Thoracic aorta endothelial cell (primary cell): ENCODE measurements at places on chromosomes 1 and 21. TPM values are rescaled to one million over a fixed set of nuclear protein-coding genes. Genes with fewer than 3 reads are reported as not detected.

Gene DIRAS3
- total RNA-seq, result 0.22 and 0.66 TPM in 2 replicates

Gene CFAP141
- total RNA-seq, result not detected in 2 replicates

Gene GBP7
- not detected in 2 replicates for total RNA-seq

Gene KLHDC8A
- total RNA-seq, result not detected in 2 replicates

Gene ZNF683
- total RNA-seq, result not detected in 2 replicates

Gene SLAMF8
- total RNA-seq, result not detected in 2 replicates

Gene CD2
- not detected in 2 replicates for total RNA-seq

Gene RXRG
- not detected in 2 replicates for total RNA-seq

Gene LDLRAD2
- 0.07 TPM in 1 of 2 replicates, not detected in the other for total RNA-seq

Gene MATN1
- under 0.01 and 0.13 TPM in 2 replicates for total RNA-seq

Gene TMEM69
- 20.7 and 37.8 TPM in 2 replicates for total RNA-seq

Gene CLCA1
- not detected in 2 replicates for total RNA-seq

Gene SLAMF7
- not detected in 2 replicates for total RNA-seq

Gene RASSF5
- 0.40 and 1.5 TPM in 2 replicates for total RNA-seq

Gene ZBTB37
- total RNA-seq, result 5.0 and 6.8 TPM in 2 replicates

Gene RXFP4
- not detected in 2 replicates for total RNA-seq

Gene LRRC52
- total RNA-seq, result not detected in 2 replicates

Gene ACOT11
- total RNA-seq, result 4.1 and 8.7 TPM in 2 replicates

Gene LDLRAD1
- not detected in 2 replicates for total RNA-seq

Gene FABP3
- not detected in 2 replicates for total RNA-seq

Gene CSF1
- total RNA-seq, result 11.4 and 17.7 TPM in 2 replicates

Gene LRRC53
- total RNA-seq, result not detected in 2 replicates
